AG08395 (cell line): ENCODE measurements at places on chromosomes 2 and 18.

DNA sequence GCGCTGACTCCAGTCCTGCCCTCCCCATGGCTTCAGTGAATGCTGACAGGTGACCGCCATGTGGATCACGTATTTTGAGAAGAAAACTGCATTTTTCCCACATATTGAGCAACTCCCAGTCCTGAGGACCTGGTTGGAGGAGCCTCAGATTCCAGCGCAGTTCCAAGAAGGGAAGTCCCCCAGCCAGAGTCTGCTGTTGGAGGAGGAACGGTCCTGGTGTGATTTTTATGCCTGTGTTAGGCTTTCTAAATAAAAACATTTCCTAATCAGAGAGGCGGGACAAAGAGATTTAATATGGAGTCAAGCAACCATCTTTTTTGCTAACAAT is 32.3 kb upstream of the COL6A3 start:
- peak; percentile 52 for DNase-seq

GRCh38 chr2:240401308-240401707 is 34.2 kb upstream of the GPC1 start:
- DNase-seq: no peak

DNA sequence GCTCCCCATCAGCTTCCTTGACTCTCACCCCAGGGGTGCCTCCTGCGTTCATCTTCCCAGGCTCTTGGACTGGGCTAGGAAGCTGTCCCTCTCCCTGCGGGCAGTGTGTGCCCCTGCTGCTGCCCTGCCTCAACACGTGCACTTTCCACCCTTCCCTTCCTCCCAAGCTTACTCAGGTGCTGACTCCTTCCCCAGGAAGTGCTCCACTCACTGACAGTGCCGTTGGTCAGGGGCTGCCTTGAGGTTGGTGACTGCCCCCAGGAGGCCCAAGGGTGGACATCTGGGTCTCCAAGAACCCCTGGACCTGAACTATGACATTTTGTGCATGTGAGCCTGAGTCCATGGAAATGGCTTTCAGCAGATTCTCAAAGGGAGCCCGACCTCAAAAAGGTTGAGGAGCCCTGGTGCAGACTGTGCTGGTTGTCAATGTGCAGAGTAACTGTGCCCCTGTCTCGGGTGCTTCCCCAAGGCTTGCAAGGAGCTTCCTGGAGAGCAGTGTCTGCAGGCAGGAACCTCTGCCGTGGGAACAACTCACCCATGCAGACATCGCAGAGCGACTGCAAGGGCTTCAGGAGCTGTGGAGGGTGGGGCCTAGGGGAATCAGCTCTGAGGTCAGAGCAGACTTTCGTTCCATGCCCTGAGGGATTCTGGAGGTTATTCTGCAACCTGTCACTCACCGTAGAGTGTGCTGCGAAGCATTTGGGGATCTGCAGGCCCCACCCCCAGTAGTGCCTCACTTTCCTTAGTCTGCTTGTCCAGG is 116.5 kb upstream of the MCFD2 start:
- DNase-seq: no peak

DNA sequence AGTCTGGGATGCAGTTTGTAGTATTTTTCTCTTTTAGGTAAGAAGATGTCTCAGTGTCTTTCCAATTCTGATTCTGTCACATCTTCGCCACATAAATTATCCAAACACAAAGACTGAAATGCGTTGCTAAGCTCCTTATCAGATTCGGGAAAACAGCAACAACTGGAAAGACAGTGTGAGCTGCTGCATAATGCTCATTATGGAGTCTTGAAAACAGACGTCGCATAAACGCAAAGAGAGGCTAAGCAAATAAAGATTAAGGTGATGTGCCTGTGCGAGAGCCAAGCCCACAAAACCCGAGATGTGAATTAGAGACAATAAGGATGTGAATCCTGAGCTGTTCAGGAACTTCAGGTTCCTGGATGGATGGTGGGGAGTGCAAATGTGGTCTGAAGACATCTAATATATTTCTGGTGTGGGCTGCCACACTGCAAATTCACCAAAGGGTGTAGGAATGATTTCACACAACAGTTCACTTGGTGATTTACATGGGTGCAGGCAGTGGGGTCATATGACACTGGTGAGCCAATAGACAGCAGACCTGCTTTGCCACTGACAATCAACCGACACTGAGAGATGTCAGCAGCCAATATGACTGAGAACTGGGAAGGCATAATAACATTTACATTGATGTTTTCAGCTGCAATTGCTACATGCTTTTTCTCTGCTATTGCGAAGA is 195.8 kb downstream of the MTX2 start:
- no peak for DNase-seq

DNA sequence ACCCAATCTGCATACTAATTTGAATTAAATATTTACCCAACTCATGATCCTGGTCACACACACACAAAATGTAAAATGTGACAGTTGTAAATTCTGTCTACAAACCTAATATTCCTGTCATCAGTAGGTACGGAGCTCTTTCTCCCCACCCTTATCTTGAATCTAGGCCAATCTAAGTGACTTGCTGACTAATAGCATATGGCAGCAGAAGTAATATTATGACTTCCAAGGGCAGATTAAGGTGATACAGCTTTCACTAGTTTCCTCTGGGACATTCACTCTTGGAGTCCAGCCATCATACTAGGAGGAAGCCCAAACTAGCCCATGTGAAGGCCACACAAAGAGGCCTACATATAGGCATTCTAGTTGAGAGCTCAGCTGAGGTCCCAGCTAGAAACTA is 89.4 kb downstream of the TMEM131 start:
- no peak for DNase-seq

- no peak for DNase-seq
Measured at GRCh38 chr2:3618367-3618766, 23.5 kb downstream of the COLEC11 start.

- DNase-seq: no peak
Measured at GRCh38 chr2:143176606-143177005, 47.4 kb downstream of the ARHGAP15 start.

DNA sequence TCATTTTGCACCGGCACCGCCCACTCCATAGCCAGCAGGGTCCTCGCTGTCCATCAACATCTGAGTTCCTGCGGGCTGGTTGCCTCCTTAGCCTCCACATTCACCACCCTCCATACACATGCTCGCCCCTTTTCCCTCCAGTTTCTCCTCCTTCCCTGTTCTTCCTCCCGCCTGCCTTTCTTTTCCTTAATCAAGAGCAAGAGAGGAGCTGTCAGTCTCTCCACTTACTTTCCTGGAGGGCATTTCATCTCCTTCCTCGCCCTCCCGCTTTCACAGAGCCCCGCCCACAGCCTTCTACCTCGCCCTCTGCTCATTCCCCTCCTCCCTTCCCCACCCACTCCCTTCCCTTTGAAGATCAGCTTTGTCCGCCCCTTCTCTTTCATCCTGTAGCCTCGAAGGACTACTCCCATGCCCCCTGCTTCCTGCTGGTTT is 13.8 kb upstream of the ZBTB7C start:
- DNase-seq: no peak

DNA sequence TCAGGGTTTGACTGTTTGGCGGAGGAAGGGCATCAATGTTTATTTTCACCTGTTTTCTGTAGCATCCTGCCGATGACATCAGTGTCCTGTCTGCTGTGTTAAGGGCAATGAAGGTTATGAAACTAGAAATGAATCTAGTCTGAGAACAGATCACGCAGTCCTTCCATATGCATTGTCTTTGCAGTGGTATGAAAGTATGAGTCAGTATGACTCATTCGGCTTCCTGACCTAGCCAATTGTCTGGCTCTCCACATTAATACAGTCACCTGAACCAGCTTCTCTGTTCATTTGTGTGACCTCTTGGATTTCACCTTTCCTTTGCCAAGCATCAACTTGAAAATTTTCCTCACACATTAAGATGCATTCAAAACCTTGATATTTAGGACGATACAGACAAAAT is 353.8 kb downstream of the RND3 start:
- DNase-seq: peak; percentile 77

- peak; percentile 8 for DNase-seq
Measured at GRCh38 chr2:152240559-152241231, 65.1 kb upstream of the STAM2 start.

DNA sequence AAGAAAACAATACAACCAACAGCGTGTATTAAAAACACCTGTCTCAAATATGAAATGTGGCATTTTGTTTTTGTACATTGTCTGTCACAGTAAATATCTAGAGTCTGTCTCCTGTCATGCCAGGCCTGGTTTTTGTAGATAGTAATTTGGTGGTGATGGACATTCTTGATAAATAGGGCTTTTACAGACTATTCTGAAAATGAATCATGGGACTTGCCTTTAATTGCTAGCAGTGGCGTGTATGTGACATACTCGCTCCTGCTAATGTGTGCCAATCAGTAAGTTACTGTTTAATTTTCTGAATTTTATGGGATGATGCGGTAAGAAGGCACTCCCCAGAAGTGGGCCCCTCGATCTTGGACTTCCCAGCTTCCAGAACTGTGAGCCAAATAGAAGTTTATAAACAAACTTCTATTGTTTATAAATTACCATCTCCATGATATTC is 83.7 kb downstream of the TANC1 start:
- no peak for DNase-seq

- peak; percentile 19 for DNase-seq
Measured at GRCh38 chr2:201349601-201350000, 7.5 kb downstream of the FLACC1 start.

DNA sequence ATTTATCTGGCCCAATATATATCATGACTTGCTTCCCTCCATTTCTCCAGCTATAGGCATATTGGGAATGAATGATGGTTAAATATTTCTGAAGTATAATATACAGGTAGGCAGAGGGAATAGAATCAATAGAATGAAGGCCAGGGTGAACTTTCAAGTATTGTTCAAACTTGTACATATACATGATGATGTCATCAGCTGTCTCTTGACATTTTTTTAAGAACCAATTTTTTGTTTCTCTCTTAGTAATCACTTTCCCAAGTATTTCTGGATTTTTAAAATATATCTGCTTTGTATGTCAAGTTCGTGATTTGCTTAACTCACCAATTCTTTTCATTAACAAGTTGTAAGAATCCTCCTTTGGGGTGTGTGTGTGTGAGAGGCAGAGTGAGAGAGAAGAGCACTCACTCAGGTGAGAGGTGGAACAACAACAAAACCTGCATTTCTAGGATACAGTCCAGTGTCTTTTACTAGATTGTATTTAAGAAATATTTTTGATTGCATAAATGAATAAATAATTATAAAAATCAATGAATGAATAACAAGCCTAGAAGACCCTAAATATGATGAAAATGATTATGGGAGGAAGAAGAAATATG is 1239.1 kb downstream of the LRP1B start:
- DNase-seq: no peak

- DNase-seq: no peak
Measured at GRCh38 chr18:23972453-23972852, 42.1 kb upstream of the TTC39C start.

DNA sequence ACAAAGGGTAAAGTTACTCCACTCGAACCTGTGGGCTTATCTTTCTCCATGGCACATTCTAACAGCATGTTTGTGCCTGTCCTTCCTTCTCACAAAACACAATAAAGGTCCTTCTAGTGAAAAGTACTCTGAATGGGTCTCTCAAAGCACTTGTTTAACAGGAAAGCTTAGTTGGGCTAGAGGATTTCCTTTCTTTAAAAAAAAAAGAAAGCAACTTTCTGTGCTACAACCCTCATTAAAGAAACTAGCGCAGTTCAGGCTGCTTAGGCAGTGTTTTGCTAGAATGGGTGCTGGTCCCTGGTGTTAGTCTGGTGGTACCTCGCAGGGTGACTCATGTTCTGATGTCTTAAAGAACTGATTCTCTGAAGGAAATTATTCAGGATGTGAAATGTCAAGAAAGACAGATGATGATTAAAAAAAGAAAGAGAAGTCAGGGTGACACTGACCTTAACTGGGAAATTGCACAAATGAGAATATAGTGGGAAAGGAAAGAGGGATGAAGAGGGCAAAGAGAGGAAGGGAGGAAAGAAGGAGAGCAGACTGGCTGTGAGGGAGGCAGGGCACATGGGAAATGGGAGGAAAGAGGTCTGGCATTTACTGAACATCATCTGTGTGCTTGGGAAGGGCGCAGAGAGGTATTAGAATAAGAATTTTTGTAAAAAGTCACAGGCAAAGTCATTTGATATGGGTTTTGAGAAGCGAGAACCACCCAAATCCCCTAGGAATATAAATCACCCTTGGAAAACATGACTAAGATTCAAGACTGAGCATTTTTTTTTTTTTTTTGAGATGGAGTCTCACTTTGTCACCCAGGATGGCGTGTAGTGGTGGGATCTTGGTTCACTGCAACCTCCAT is 74.9 kb downstream of the ATP8B1 start:
- DNase-seq: no peak

- no peak for DNase-seq
Measured at GRCh38 chr2:31694444-31694843, 113.7 kb upstream of the SRD5A2 start.

GRCh38 chr2:216574046-216574445 is 59.2 kb upstream of the IGFBP2 start:
- DNase-seq: peak; percentile 79
